Ovary (tissue), 10 donors: ENCODE measurements at places on chromosomes 6 and 20.

DNA sequence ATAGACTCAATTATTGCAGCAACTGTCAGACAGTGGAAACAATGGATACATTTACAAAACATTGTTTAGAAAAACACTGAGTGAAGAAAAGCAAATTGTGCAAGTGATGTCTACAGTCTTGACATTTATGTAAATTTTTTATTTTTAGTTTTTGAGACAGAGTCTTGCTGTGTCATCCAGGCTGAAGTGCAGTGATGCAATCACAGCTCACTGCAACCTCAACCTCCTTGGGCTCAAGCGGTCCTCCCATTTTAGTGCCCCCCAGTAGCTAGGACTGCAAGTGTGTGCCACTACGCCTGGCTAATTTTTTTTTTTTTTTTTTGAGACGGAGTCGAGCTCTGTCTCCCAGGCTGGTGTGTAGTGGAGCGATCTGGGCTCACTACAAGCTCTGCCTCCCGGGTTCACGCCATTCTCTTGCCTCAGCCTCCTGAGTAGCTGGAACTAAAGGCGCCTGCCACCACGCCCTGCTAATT lies 9.7 kb downstream of the CNBD2 start:
- no peak for DNase-seq

GRCh38 chr20:58552366-58552934 lies 37.3 kb upstream of the APCDD1L start:
- no peak for DNase-seq

GRCh38 chr6:81376745-81377144 lies 375.7 kb downstream of the TENT5A start:
- DNase-seq, result no peak

DNA sequence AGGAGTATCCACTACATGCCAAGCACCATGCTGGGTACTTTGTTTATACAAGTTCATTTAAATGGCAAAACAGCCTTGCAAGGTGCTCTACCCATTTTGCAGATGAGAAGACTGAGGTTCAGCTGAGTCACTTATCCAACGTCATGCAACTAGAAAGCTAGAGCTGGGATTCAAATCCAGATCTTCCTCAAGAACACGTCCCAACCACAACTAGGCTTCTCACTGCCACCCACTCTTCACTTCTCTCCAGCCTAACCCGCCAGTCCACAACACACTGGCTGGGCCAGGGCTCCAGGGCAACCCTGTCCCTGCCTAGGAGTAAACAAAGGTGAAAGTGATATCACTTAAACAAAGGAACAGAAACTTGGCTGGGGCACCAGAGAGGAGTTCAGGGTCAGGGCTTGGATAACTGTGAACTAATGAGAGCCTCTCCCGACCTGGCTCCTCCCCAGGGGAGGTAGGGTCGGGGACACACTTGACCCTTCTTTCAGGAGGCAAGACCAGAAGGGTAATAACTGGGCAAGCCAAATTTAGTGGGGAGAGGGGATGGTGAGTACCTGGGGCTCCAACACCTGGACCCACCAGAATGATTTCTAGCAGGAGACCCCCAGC lies 7.9 kb downstream of the SDC4 start:
- DNase-seq, result no peak

- DNase-seq, result no peak
Measured at GRCh38 chr20:23629542-23630391, 8.0 kb downstream of the CST3 start.

DNA sequence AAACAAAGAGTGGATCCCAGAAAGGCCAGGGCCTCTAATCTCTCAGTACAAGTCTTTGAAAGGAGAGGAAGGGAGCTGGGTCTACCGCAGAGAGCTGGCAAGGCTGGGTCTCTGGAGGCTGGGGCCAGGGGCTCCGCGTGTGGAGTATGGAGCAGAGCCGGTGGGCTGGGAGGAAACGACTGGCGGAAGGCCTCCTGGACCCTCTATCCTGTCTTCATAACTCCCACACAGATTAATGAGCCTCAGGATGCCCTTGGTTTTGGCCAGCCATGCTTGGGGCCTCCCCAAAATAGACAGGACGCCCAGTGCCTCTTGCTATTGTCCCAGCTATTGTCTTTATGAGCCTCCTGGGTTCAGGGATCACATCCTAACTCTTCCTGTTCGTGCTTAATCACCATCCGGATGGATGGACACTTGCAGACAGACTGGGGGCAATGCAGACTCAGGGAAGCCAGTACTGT lies 306.4 kb downstream of the DHX35 start:
- no peak for DNase-seq

DNA sequence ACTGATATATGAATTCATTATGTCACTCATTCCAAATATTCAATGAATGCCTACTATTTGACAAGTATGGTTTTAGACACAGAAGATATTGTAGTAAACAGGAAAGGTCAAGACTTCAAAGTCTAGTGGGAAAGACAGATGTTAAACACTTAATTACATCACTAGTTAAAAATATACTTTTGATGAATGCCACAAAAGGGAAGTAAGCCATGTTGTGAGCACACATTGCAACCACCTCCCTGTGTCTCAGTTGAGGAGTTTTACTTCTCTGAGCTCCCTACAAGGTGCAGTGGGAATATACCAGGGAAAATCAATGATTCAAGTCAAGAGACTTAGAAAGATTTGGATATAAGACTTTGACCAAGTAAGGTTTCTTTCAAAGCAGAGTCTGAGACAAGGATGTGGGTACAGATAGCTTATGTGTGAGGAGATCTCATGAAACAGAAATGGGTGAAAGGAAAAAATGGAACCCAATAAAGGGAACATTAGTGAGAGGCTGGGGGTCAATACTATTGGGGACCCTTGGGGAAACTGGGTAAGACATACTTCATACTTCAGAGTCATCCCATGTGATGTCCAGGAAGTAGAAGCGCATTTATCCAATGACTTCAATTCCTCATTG lies 503.7 kb downstream of the KIF16B start:
- DNase-seq, result no peak

DNA sequence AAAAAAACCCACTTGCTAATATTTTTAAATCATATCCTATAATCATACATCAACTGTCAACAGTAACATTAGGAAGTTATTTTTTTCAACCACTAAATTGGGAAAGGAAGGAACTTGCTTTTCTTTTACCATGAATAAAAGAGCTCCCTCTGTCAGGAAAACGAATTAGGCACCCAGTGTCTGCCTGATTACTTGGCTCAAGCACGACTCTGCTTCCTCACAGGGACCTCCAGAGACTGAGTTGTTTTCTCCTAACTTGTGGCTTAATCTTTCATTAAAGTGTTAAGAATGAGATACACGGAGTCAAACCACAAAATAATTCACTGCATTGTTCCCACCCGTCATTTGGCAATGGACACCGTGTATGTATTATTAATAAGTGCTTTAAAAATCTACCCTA lies 1405.1 kb upstream of the EYS start:
- DNase-seq, result no peak

DNA sequence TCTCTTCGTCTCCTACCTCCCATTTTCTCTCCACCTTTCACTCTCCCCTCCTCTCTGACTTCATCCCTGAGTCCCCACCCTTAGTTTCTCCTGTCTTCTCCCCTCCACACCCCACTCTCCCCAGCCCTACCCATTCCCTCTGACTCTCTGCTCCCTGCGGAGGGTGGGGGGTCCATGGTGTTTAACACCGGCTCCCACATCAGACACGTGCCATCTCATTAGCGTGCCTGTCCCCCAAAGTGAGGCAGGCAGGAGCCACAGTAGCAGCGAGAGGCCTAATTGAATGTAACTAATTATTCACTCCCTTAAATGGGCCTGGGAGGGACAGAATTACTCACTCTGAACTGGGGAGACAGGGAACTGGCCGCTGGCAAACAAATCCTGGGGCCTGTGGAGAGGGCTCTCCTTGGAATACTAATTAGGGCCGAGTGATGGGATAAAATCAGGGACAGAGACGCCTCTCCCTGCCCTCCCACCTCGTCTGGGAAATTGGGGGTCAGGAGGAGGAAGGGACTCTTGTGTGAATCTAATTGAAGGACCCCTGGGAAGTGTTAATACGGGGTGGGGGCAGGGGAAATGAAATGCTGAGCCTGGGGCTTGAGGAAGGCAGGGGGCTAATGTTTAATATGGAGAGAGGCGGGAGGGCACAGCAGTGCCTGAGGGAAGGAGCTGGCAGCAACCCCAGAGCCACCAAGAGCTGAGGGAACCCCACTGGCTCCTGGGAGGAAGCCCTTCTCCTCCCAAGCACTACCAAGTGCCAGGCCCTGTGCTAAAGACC lies 17.9 kb downstream of the CD40 start:
- DNase-seq, result no peak

DNA sequence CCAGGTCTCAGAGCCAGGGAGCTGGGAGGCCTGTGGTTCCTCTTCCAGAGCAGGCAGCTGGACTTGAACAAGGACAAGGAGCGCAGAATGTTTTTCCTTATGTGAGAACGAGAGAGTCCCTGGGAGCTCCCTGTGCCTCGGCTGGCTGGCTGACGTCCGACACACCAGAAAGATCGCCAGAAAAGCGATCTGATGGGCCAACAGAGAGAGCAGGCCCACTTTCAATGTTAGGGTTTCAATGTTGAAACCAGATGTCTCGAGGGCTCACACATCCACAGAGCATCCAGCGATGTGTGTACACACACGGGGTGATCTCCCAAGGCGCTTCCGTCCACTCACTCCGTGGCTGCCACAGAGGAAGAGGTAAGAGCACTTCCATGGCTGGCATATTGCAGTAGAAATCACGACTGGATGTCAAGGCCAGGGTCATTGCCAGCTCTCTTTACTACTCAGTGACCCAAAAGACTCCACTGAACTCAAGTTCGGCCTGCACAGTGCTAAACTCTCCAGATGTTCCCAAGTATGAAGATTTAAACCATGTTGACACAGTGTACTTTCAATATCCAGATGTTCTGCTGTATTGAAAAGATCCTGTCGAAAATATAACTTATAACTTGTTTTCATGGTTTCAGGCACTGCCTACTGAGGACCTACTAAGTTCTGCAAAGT lies 70.8 kb upstream of the FOXC1 start:
- no peak for DNase-seq

DNA sequence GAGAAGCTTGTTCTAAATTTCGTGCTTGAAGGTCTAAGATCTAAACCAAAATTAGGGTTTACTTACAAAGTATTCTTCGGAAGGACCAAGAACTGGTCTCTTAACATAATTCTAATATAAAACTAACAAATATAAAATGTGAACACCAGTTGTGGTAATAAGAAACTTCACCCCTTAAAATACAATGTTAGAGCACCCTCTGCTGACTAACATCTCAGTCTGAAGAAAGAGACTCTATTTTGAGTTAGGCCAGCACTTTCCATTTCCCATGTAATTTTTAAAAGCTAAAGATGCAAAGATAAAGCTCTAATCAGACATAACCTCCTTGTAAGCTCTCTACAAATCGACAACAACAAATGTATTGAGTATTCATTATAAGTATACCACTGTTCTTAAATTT lies 24.6 kb downstream of the ATG5 start:
- no peak for DNase-seq

- DNase-seq, result no peak
Measured at GRCh38 chr6:87618531-87618930, 28.6 kb downstream of the ORC3 start.

- no peak for DNase-seq
Measured at GRCh38 chr6:4180652-4181255, 45.4 kb upstream of the ECI2 start.

DNA sequence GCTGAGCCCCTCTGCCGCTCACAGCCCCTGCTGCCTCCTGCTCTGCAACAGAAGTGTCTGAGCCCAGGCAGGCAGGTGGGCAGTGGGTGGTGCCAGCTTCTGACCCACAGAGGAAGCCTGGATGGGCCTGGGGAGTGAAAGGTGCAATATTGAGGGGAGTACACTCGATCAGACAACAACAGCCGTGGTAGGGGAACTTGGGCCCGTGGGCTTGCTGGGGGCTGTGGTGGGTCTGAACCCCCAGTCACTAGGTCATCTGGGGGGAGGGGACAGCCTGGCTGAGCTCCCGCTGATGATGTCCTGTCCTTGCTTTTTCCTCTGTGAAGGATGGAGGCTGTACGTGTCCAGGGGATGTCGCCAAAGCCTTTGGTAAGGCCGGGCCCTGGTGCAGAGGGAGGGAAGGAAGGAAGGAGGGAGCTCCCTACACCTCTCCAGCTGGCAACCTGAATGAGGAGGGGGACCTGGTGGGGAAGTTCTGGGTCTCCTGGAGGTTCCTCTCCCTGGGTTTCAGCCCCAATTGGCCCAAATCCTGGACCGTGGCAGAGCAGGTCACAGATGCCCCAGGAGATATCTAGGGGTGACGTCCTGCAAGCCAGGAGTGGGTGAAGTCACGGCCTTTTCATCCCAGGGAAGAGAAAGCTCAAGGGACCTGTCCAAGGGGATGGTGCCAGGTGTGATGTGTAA lies 47.2 kb downstream of the GMPR start:
- no peak for DNase-seq

- DNase-seq, result no peak
Measured at GRCh38 chr20:16407251-16408067, 165.8 kb downstream of the KIF16B start.

- DNase-seq, result no peak
Measured at GRCh38 chr20:60066438-60066823, 108.2 kb downstream of the CDH26 start.

DNA sequence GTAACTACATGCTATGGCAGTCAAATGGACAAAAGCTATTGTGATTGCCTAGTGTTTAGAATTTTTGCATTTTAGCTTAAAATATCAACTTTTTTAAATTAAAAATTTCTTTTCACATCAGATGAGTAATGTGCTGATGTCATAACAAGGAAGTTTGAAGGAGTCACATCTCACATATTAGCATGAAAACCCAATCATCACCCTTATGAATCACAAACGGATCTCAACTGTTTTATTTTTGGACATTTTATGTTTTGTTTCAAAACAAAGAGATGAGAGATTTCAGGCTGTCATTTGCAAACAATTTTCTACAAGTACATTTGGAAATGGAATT lies 53.6 kb upstream of the TRERF1 start:
- no peak for DNase-seq

GRCh38 chr20:313402-313801 lies 11.9 kb upstream of the SOX12 start:
- DNase-seq, result no peak

GRCh38 chr20:40238511-40238910 lies 450.5 kb downstream of the MAFB start:
- DNase-seq, result no peak

GRCh38 chr6:40148882-40149573 lies 214.8 kb upstream of the MOCS1 start:
- no peak for DNase-seq

DNA sequence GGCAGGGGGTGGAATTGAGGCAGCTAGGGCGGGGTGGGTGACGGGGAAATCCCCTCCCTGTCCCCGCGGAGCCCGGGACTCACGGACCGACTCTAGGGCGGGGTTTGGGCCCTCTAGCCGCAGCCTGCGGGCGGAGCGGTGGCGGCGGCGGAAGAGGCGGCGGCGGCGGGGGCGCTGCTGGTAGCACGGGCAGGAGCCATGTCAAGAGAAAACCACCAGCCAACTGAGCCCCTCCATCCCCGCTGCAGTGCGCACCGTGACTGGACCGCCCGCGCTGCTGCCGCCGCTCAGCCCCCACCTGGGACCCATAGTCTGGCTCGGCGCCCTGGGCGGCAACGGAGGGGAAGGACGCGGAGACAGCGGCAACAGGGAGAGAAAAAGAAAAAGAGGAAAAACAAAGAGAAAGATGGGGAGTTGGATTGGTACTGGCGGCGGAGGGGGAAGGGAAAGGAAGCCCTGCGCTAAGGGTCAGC lies 1.2 kb upstream of the C6orf62 start:
- peak; percentile 79 for DNase-seq
